ENCODE measurements at places on chromosomes 13 and 19.

GRCh38 chr13:36412736-36413135 lies 19.6 kb upstream of the CCNA1 start:
- DNase-seq = no peak

GRCh38 chr19:10289167-10289835 lies 451 bp upstream of the ICAM5 start:
- DNase-seq = peak; percentile 51

DNA sequence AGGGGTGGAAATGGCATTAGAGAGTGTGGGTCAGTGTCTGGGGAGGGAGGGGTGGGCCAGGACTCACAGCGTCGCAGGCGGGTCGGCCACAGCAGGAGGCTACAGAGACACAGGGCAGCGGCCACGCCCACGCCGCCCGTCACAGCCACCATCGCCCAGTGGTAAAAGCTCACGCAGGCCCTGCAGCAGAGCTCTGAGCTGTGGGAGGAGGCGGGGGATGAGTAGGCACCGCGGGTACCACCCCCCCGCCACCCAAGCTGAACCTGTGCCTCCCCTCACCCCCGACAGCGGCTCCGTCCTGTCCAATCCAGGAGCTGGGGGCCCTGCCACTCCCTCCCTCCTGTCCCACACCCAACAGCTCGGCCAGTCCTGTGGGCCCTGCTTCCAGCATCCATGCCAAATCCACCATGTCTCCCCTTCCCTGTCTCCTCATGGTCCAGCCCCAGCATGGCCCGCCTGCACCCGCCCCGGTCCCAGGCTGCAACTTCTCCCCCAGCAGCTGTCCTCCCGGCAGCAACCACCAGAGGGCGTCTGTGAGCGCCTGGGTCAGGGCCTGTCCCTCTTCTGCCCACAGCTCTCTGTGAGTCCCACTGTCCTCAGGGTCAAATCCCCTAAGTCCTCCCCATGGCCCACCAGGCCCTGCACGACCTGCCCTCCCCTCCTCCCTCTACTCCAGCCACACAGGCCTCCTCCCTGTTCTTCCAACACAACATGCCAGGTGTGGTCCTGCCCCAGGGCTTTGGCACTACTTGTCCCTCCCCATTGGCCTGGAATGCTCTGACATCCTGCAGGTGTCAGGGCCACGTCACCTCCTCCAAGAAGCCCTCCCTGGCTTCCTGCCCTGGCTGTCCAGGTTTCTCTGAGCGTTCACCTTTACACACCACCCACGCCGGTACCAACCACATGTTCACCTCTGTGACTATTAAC lies 6.0 kb downstream of the TEKTIP1 start:
- peak; percentile 17 for DNase-seq

- DNase-seq = no peak
Observed at GRCh38 chr13:19818223-19818842, 35.6 kb upstream of the PSPC1 start.

DNA sequence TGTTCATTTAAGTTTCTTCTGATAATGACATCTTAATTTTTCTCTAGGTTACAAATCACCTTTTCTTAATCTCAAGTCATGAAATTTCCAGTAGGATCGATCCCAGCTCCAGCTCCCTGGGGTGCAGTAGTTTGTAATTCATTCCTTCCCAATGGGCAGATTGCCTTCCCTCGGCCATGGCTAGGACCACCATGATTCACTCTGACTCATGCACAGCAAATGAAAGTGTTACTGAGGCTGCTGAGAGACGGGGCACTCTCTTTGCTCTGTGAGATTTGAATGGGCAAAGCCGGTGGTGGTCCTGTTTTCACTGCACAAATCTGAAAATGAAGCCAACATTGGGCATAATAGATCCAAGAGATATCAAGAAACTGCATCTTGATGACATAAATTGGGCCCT lies 202.8 kb upstream of the IRS2 start:
- no peak for DNase-seq

GRCh38 chr13:61830475-61830874 lies 414.8 kb upstream of the PCDH20 start:
- DNase-seq = no peak

- DNase-seq = peak; percentile 58
Observed at GRCh38 chr19:55460670-55461258, 678 bp downstream of the ISOC2 start.

DNA sequence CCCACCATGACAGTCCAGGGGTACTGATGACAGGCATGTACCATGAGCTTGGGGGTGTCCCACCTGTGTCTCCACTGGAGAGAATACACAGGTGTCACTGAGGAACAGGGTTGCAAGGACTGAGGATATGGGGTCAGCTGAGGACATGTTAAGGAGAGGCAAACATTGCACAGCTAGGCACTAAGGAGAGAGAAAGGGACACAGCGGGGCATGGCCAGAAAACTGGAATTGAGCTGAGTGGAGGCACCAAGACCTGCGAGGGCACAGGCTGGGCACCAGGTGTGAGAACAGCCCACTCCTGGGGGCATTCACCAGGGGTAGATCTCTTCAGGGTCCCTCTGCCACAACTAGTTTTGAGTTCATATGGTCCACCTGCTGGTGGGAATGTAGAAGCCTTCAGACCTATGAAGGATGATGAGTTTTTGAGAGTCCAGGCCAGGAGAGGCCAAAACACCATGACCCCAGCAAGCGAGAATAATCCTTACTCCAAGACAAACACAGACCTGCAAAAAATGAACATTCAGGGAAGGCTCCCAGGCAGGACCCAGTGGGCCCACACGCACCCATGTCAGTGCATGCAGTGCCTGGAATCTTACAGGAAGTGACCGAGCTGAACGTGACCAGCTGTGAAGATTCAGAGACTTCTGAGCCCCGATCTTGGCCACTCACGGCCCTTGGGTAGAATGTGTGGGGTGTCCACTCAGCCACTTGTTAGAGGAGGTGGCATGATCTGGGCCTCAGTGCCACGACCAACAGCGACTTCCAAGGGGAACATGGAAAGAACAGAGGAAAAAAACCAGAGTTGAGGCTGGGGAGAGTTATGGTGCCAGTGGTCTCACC lies 1.4 kb upstream of the ZNF584 start:
- DNase-seq = no peak

GRCh38 chr13:40410315-40410714 lies 256.1 kb downstream of the FOXO1 start:
- no peak for DNase-seq

DNA sequence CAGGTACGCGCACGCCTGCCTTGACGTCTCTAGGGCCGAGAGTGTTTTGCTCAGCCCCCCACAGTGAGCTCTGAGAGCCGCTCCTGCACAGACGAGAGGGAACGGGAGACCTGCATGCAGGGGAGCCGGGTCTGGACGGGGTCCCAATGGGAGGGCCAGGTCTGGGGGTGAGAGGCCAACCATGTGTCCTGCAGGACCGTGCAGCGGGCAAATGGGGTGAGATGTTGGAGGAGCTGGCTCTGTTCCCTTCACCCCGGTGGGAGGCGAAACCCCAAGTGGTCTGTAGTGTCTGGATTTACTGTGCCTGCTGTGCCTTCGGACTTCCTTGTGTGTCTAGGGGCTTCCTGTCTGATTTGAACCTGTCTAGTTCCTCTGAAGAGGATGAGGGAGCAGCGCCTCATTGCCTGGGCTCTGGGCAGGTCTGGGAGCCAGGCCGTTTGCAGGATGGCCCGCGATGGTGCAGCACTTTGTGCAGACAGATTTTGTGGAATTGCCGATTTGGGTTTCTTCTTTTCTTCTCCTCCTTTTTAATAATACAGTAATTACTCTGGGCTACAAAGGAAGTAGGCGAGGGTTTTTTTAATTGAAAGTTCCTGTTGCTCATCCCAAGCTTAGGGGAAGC lies 2.1 kb downstream of the CSNK1G2 start:
- DNase-seq = no peak

GRCh38 chr13:29702912-29703351 lies 107.4 kb upstream of the SLC7A1 start:
- DNase-seq = no peak

- no peak for DNase-seq
Observed at GRCh38 chr13:113176280-113176679, 17.8 kb downstream of the PROZ start.

GRCh38 chr13:30020726-30021312 lies 170.4 kb upstream of the UBL3 start:
- no peak for DNase-seq

GRCh38 chr19:13788991-13789390 lies 6.3 kb upstream of the ZSWIM4 start:
- DNase-seq = no peak

DNA sequence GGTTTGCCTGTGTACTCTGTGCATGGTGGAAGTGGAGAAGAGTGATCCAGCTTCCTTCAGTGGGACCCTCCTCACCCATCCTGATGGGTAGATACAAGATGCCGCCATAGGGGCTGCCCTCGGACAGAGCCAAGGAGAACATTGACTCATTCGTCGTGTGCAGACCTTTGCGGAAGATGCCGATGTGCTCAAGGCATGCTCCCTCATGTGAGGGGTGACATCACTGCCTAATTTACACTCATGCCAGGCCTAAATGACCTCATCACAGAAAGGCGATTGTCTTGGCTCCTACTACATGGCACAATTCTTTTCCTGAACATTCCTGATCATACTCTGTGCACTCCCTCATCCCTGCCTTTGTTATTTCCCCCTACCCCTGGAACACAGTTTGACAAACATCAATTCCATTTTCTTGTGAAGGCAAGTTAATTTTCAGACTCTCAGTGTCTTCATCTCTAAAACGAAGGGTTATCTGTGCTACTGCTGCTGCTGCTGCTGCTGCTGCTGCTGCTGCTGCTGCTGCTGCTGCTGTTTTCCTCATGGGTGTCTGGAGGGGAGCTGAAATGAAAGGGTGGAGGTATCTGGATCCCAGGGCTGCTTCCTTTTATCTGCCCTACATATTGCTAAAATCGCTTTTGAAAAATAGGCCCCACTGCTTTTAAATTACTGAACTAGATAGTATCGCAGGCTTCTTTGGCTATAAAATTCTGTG lies 146.5 kb upstream of the ARGLU1 start:
- DNase-seq = no peak

GRCh38 chr13:37636701-37637100 lies 38.1 kb upstream of the POSTN start:
- DNase-seq = no peak

GRCh38 chr13:25473864-25474263 lies 102.1 kb downstream of the ATP8A2 start:
- DNase-seq = no peak

- DNase-seq = no peak
Observed at GRCh38 chr19:38437917-38438316, 4.4 kb downstream of the RYR1 start.

GRCh38 chr13:112639521-112639920 lies 50.3 kb upstream of the ATP11A start:
- DNase-seq = no peak

GRCh38 chr13:95355494-95355893 lies 54.2 kb upstream of the ABCC4 start:
- DNase-seq = no peak

DNA sequence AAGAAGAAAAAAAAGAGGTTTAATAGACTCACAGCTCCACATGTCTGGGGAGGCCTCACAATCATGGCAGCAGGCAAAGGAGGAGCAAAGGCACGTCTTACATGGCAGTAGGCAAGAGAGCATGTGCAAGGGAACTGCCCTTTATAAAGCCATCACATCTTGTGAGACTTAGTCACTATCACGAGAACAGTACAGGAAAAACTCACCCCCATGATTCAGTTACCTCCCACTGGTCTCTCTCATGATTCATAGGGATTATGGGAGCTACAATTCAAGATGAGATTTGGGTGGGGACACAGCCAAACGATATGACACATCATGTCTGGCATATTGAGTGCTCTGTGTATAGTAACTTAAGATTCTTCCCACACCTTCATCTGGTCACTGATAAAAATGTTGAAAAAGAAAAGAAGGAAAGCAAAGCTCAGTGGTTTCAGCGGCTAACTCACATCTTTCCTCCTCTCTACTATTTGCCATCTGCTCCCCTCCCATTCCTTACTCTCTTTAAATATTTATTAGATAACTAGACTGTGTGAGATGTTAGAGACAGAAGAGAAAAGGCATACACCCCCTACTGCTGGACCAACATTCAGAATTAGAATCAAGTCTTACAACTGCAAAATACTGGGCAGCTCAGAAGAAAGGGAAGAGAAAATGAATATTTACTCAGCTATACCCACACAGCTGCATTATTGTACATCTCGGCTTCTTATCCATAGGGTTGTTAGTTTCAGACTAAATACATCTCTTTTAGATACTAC lies 60.1 kb upstream of the AKAP11 start:
- no peak for DNase-seq

- DNase-seq = no peak
Observed at GRCh38 chr19:8500158-8500557, 2.3 kb downstream of the PRAM1 start.

DNA sequence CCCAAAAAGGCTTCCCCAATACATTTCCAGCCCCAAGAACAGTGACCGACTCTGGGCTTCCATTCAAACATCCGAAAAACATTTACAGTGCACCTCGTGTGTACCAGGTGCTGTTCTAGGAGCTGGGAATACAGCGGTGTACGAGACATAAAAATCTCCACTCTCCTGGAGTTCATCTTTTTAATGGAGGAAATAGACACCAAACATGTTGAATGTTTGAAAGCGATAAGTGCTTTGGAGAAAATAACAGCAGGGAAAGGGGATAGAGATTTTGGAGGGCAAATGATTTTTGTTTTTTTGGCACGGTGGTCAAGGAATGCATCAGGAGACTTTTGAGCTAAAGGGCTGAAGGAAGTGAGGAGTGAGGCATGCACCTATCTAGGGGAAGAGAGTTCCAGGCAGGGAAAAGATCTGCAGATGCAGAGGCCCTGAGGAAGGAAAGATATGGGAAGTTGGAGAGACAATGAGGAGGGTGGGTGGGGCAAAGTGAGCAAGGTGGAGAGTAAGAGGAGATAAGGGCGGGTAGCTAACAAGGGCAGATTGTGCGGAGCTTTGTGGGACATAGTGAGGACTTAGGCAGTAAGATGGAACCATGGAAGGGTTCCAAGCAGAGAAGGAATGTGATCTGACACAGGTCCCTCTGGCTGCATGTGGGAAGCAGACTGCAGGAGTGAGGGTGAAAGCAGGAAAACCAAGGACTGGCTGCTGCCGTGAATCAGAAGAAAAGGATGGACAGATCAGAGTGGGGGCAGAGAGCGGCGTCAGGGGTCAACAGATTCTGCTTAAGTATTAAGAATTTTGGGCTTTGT lies 703 bp upstream of the FBL start:
- DNase-seq = no peak

DNA sequence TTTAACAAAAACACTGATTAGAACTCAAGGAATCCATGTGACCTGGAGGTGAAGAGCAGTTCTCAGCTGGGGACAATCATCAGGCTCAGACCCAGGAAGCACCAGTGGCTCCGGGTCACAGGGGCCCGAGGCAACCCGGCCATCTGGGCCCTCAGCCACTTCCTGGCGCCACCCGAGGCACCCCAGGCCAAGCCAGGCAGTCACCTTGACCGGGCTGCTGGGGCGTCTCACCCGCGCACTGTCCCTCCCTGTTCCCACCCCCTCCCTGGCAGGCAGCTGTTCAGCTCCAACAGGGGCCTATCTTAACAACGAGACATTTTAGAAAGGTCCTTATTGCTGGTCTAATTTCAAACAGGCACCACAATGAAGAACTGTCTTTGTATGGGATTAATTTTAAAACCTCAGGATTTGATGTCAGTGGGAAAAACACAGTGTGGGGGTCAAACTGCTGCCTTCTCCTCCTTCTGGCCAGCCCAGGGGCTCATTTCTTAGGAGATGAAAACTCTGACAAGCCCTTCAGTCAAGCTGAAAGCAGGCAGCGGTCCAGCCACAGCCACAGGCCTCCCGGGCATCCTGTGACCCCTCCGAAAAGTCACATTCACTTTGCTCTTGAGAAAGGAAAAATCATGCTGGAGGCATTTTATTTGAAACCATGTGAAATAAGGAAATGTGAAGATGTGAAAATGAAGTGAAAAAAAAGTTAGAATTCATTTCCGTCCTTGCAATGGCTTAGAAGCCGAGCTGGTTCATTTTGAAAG lies 83.3 kb downstream of the KCTD15 start:
- no peak for DNase-seq
